Activated naive CD4-positive, alpha-beta T cell treated with anti-CD3 and anti-CD28 coated beads for 36 hours (primary cell): ENCODE measurements at places on chromosomes 6 and 20. TPM values are rescaled to one million over a fixed set of nuclear protein-coding genes. Genes with fewer than 3 reads are reported as not detected.

Gene GDAP1L1
- total RNA-seq = 0.50 TPM

Gene MYCT1
- not detected for total RNA-seq

Gene FAM184A
- total RNA-seq = 14.0 TPM

Gene EYS
- not detected for total RNA-seq

Gene PLCB4
- total RNA-seq = not detected

Gene RBBP8NL
- total RNA-seq = not detected

Gene CDH26
- total RNA-seq = 1.5 TPM

Gene TUBB2B
- total RNA-seq = not detected

Gene BLOC1S5
- 22.2 TPM for total RNA-seq

Gene ATAT1
- 7.5 TPM for total RNA-seq

Gene PROCR
- total RNA-seq = 1.7 TPM

Gene KHDC1
- 1.6 TPM for total RNA-seq

Gene IL17A
- 0.12 TPM for total RNA-seq

Gene TMEM151B
- not detected for total RNA-seq

Gene CPNE5
- 1.7 TPM for total RNA-seq

Gene SMLR1
- not detected for total RNA-seq

Gene RSPO3
- not detected for total RNA-seq

Gene SAMD10
- total RNA-seq = 21.8 TPM

Gene GMPR
- total RNA-seq = 1.0 TPM

Gene FAXC
- total RNA-seq = not detected

Gene LST1
- total RNA-seq = 12.5 TPM

Gene GJA10
- not detected for total RNA-seq

Gene FOXS1
- total RNA-seq = not detected

Gene SLC22A2
- not detected for total RNA-seq

Gene MOCS1
- 1.2 TPM for total RNA-seq

Gene C6orf52
- total RNA-seq = 1.3 TPM

Gene MARCKS
- total RNA-seq = 0.17 TPM

Gene CD83
- 13.8 TPM for total RNA-seq

Gene ELOVL4
- 0.54 TPM for total RNA-seq

Gene EEF1A2
- total RNA-seq = not detected

Gene ADISSP
- 47.9 TPM for total RNA-seq

Gene XKR7
- total RNA-seq = 0.02 TPM

Gene CST5
- total RNA-seq = not detected

Gene C4B
- total RNA-seq = 3.3 TPM

Gene GRIK2
- total RNA-seq = not detected

Gene AK9
- 1.7 TPM for total RNA-seq

Gene TLDC2
- total RNA-seq = not detected

Gene TFAP2A
- 0.30 TPM for total RNA-seq

Gene PRSS35
- total RNA-seq = not detected

Gene REM1
- not detected for total RNA-seq
